ENCODE measurements at places on chromosomes 1 and 21.

DNA sequence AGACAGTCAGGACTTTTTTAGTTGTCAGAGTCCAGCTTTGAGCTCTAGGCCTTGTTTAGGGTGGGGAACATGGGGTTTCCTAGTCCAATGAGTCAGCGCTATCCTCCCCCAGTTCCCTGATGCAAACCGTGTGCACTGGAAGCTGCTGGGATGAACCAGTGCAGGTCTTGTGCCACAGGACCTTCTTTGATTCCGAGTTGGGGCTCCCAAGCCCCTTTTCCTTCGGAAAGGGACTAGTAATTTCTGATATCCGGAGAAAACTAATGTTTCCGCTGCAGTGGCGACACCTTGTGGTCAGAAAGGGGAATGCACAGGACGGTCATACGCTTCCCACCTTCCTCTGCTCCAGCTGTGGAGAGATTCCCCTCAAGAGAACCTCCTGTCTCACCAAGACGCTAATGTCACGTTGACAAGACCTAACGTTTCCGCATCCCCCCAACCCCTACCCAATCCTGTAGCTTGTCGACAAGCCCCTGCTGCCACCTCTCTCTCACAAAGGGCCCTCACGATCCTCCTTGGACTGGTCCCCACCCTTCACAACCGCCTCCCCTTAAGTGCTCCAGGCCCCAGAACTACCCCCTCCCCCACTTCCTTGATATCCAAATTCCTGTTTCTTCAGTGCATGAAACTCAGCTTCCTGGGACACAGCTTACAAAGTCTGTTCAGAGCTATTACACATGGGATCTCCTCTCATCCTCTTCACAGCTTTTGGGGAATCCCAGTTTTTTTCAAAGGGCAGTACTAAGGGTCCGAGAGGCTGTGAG, 30.9 kb downstream of the GPA33 start:
- peak; percentile 25 for DNase-seq

DNA sequence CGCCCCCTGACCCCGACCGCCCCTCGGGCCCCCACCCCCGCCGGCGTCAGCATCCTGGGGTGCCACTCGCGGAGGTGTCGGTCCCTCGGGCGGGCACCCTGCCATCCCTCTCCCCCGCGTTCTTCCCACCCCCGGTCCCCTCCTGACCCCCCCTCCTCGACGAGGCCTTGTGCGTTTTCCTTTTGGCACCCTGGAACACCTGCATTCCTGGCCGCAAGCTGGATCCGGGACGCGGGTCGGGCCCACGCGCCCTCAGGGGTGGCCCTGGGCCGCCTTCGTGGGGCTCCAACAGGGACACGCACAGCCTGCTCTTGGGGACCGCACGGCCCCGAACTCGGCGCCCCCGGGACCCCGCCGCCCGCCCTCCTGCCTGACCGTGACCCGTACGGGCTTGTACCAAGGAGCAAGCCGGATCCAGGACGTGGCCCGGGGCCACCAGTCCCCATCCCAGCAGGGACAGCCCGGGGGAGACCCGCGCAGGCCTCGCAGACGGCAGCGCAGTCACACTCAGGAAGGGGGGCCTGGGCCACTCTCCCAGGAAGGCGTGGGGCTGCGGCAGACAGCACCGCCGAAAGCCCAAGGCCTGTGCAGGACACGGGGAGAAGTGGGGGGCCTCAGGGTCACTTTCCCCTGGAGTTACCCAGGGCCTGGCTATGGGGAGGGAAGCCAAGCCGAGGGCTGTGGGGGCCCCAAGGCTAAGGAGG, 579 bp upstream of the SLC19A1 start:
- no peak for DNase-seq

DNA sequence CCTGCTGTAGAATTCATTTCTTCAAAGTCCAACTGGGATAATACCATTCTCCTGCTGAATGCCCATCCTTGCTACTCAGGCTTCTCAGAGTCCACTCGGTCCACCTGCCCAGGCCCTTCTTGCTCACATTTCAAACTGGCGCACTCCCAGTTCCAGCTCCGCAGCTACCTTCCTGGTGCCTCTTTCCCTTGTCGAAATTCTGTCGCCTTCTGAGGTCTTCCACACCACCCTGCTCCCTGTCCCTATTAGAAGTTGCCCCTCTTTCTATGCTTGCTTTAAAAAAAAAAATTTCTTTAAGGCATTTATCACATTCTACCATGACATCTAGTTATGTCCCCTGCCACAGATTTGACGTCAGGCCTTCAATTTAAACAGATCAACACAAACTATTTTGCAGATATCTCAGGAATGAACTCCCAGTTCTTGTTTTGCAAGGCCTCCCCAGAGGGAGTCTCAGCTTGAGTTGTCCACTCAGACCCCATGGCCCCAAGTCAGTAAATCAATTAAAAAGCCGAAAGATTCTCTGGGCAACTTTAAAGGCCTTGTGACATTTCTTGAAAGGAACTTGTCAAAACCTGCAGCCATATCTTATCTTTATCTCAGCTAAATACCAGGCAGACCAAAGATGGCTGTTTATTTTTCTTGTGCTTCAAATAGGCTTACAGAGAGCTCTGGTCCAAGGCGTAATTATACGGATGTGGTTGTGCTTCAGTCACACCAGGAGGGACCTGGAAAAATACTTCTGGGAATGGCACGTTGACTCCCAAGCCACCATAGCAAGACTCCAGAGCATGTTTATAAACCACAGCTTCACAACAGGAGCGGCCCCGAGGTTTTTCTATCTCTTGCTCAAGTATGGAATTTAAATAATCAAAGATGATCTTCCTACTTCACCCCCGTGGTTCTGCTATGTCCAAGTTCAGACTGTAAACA, 2.2 kb downstream of the FAM89A start:
- DNase-seq, result peak; percentile 93

- peak; percentile 49 for DNase-seq
Observed at GRCh38 chr1:100583827-100584226, 45.9 kb downstream of the GPR88 start.

DNA sequence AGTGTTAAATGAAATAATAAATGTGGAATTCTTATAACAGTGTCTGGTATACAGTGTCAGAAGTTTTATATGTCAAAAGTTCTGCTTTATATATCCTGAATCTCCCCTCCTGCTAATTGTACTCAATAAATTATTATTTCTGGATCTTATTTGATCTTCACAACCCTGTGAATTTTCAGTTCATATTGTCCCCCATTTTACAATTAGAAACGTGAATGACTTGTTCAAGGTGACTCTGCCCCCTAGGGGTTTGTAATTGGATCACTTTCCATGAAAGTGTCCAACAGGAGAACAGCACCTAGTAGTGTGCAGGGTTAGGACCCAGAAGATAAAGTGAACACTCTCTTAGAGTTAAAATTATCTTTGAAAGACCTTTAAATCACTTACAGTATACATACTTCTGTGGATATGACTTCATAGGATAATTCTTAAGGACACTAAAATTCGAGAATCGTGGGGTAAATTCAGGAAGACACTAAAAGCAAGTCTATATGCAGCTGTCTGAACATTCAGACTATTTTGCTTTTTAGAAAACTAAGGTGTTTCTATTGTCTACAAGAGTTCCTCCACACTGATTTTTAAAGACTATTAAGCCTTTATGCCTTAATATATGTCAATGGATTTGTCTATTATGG, 4.5 kb upstream of the DDR2 start:
- DNase-seq, result peak; percentile 53

- no peak for DNase-seq
Observed at GRCh38 chr1:56287721-56288120, 291.6 kb downstream of the PLPP3 start.

DNA sequence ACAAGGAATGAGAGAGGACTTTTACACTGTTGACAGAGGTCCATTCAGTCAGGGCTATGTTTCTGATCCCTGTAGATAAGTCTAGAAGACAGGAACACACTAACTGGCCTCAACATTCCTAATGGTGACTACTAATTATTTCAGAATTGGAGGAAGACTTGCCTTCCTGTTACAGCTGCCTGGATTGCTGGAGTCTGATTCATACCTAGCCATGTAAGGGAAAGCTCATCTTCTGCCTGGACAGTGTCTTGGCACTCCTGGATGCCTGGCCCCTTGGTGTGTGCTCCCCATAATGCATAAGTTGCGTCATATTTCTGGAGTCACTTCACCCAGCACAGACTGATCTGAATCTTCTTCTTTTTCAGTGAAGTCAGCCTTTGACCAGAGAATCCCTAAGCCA, 326.0 kb upstream of the RUNX1 start:
- DNase-seq, result peak; percentile 97

GRCh38 chr1:230745071-230745470, 2.1 kb upstream of the CAPN9 start:
- no peak for DNase-seq

DNA sequence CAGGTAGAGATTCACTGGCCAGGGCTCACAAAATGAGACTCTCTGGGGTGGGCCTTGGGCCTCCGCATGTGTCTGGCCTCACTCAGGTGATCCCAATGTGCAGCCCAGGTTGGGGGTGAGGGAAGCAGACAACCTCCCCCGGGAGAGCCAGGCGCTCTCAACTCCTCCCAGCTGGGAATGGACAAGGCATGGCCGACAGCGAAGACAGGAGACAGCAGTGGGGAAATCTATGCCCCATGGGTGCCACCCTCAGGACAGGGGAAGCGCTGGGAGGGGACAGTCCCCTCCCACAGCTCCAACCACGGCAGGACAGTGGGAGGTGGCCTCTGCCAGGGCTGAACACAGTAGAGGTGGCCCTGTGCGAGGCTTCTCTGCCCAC, 47.7 kb downstream of the PRDM15 start:
- DNase-seq, result no peak

All from amniotic epithelial cell (primary cell).